Heart left ventricle (tissue), 16 donors: ENCODE measurements at places on chromosomes 11 and 22. TPM values are rescaled to one million over a fixed set of nuclear protein-coding genes. Genes with fewer than 3 reads are reported as not detected.
A peak's percentile ranks its signal among the peaks of the same experiment; 100 is the strongest.

Gene APOBEC3G
- total RNA-seq = 2.0 TPM

DNA sequence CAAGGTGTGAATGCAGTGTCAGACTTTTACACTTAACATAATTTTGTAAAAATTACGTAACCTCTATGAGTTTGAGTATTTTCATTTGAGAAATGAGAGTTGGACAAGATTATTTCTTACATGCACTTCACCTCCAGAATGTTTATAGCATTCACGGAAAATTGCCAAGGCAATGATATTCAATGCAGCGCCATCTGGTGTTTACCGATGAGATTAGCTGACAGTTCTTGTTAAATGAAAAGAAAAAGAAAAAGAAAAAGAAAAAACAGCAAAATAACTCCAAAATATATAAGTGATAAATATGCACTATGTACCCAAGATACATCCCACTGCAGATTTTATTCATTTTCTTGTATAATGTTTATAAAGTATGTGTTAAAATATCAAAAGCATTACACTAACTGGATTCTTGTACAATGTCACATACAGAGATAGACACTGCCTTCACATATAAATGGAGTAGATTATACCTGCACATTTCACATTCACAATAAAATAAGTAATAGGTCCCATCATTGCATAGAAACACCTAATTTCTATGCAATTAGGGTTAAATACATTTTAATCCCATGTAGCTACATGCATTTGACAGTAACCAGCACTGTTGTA is 976.3 kb upstream of the FAT3 start:
- no peak for DNase-seq

Gene AQP11
- total RNA-seq = 1.2 TPM

Gene FAM181B
- total RNA-seq = 0.09 TPM

DNA sequence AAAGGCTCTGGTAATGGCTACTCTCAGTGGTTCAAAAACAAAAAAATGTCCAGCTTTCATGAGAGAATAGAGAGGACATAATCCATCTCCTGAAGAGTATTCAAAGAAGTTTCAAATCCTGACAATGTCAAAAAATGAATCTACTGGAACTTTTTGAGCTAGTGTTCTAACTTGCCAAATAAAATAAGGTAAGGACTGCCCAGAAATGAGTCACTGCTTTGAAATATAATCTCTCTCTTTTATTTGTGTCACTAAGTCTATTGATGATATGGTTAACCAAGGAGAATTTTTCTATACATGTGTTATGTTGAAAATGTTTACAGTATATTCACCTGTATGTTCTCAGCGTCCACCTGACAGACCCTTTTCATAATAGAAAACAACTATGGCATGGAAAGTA is 3.4 kb downstream of the GUCY1A2 start:
- no peak for DNase-seq

DNA sequence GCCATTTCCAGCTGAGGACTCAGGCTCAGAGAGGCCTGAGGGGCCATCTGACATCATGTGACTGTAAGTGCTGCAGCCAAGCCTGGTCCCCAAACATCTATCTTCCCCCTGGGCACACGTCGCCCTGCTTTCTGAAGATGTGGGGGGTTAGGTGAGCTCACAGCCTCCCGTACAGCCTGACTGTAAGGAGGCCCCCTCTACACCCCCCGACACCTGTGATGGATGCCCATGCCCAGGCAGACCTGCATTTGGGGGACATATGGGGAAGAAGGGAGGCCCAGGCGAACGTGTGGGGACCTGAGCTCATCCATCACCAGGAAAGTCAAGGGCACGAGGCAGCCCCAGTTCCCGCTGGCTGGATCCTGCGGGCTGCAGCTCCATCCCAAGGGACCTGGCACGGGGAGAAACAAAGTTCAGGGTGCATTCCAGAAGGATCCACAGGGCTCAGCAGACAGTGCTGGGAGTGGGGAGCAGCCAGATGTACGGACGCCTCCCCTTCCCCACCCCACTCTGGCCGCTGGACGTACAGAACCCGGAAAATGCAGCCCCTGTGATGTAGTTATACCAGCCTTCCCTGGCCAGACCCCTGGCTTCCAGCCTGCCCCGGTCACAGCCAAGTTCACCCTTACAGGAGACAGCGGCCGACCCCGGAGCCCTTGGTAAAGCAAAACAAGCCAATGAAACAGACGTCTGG is 1431.4 kb downstream of the BRD1 start:
- DNase-seq = no peak

Gene ZFP91
- 66.9 TPM for total RNA-seq

GRCh38 chr11:14249121-14249963 is 109.6 kb downstream of the RRAS2 start:
- DNase-seq = peak; percentile 75

- no peak for DNase-seq
Observed at GRCh38 chr11:119952441-119952840, 185.5 kb downstream of the TRIM29 start.

- no peak for DNase-seq
Observed at GRCh38 chr22:20553947-20554741, 46.7 kb downstream of the MED15 start.

Gene OR10V1
- total RNA-seq = not detected

Gene EMSY
- 14.5 TPM for total RNA-seq

Gene BEST1
- total RNA-seq = 2.4 TPM

DNA sequence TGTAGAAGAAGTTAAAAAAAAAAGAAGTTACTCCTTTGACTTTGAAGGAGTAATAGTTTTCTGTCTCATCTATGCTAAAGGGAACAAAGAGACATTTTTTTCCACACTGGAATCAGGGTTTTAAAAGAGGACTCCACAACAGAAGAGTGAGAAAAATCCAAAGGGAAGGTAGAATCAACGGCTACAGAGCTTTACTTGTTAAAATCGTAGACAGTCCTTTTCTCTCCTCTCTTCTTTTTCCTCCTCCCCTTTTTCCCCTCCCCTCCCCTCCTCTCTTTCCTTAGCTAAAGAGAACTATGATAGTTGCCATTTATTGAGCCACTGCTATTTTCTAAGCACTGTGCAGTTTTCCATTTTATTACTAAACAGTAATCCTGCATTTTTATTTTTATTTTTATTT is 29.2 kb downstream of the DDIAS start:
- no peak for DNase-seq

DNA sequence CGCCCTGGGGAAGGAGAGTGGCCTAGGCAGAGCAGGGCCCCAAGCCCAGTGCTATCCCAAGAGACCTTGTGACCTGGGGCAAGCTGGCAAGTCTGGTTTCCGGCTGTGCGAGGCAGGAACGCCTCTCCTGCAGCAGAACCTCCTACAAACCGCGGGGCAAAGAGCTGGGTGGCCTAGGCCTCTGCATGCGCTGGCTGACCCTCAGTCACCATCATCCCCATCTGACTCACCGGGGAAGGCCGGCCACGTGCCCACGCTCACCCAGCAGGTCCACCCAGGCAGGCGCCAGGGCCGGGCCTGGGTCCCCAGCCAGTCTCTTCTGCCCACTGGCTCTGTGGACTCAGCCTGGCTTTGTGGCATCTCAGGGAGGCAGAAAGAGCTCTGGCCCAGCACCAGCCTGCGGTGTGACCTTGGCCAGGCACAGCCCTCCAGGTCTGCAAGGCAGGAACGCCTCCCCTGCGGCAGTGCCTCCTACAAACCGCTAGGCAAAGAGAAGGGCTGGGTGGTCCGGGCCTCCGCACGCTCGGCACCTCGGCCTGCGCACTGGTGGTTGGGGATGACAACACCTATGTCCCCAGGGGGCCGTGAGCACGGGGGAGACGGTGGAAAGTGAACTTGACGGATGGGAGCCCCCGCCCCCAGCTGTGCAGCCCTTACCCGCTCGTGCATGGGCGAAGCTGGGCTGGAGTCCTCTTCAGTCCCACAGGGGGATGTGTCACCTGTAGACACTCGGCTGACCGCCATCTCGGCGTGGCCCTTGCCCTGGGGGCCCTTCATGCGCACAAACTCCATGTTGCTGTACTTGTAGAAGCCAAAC is 38.2 kb downstream of the KIAA0930 start:
- peak; percentile 62 for DNase-seq

DNA sequence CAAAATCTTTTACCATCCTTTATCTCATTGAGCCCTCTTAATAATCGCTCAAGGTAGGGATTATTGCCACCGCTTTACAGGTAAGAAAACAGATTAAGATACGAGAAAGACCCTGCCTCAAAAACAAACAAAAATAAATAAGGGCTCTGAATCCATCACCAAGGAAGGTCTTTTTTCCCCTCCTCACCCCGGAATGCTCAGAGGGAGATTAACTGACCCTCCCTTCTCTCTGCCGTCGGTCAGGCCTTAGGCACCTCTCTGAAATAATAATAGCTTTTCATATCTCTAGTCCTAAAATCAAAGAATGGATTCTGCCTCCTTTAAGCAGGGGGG is 620 bp upstream of the ATG2A start:
- no peak for DNase-seq

Gene LMO2
- total RNA-seq = 7.3 TPM

Gene DTX4
- 2.7 TPM for total RNA-seq

Gene MRGPRX4
- total RNA-seq = not detected

Gene LRRC74B
- total RNA-seq = not detected

DNA sequence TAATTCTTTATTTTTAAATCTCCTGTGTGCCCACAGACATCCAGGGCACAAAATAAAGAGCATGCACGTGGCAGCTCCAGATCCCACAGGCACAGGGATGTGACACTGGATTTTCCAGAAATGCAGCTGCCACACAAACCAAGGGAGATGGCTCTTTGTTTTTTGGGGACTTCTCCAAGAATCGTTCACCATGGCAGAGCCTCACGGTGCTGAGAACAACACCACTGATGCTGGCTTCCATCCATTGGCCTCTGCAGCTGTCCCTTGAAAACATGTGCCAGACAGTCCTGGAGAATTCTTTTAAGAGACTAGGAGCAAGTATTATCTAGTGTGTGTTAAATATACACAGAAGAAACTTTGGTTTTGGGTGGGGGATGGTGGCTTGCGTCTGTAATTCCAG is 108.4 kb upstream of the SLC22A12 start:
- no peak for DNase-seq

- DNase-seq = no peak
Observed at GRCh38 chr11:4127357-4127756, 32.8 kb downstream of the RRM1 start.

Gene HPS4
- total RNA-seq = 10.8 TPM

DNA sequence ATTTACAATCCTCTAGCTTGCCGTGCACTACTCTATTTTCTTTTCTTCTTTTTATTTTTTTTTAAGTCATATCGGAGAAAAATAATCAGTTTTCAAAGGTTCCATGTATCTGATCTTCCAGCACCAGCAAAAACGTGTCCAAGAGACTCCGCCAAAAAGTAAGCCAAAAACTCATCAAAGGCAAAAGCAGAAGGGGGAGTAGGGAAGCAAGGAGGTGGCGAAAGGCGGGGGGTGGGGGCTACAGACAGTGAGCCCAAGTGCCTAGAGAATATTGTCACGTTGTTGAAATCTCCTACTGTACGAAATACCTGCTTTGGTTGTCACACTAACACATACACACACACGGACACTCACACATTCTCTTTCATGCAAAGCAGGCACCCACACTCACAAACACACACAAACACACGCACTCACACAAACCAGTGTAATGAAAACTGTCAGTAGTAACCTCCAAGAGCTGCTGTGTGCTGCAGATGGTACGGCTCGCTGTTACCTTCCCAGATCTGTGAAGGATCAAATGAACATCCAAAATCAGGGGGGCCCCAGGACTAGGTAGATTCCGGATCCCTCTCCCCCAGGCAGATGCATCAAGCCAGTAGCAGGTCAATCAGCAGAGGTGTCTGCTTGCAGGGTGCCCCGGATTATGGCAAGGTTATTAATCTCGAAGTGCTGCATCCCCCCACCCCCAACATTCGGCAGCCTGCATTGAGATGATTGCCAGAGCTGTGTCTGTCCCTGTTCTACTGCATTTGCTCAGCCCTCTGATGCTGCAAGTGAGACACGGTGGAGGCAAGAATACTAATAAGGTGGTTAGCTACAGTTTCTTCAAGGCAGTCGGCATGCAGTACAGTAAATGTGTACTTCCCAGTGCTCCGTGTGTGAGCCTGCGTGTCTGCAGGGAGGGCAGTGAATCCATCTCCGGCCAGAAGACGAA is at the start of gene LRRC4C:
Gene LRRC4C (minus strand): TSS at position 188 of the 937 bp plus-strand sequence.
- DNase-seq = no peak

DNA sequence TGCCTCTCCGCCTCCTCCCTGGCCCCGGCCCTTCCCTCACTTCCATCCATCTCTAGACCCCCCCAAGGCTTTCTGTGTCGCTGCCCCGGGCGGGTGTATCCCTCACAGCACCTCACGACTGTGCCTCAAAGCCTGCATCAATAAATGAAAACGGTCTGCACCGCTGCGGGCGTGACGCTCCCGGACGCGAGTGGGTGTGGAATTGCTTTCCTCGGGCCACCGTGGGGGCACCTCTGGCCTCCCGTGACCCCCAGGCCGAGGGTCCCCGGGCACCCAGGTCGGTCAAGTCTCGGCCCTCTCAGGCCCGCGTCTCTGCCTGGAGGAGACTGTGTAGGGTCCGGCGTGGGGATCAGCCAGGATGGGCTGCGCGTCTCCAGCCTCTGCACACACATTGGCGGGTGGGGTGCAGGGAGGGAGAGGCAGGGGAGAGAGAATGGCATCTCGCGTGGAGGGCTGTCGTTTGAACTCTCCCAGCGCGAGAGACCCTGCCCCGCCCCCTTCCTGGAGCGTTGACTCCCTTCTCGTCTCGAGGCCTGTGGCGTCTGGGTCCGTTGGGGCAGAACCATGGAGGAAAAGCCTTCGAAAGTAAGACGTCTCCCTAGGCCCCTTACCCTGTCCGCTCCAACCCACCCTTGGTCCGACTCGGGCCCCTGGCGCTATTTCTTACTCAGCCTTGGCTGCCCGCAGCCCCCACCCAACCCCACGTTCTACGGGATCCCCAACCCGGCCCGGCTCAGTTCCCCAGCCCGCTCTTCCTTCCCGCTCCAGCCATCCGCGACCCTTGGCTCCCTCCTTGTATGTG is at the start of gene CATSPERZ:
Gene CATSPERZ (plus strand): TSS at position 512 of the 802 bp plus-strand sequence. CDS start 53 bp downstream, at position 565.
- no peak for DNase-seq

GRCh38 chr11:35390737-35391682 is 28.3 kb downstream of the SLC1A2 start:
- DNase-seq = no peak

DNA sequence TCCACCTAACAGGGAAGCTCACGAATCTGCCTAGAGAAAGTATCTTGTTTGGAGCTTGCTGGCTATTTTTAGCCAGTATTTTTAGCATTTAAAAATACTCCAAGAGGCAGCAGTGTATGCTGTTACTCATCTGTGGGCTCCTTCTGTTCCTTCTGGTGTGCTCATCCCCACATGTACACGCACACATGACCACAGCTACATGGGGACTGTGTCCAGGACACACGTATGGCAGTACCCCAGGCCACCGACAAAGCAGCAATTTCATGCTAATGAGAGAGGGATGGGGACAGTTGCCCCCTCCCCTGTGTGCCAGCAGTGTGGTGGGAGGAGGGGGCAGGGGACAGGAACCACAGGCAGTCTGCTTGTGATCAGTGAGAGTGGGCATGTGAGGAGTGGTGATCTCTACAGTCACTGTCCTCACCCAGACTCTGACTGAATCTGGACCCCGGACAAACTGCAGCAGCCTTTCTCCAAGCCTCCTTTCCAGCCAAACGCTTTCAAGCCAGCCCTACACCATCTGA is 16.4 kb downstream of the USP2 start:
- peak; percentile 25 for DNase-seq
